PC-3 (cell line): ENCODE measurements at places on chromosomes 11 and 22.

DNA sequence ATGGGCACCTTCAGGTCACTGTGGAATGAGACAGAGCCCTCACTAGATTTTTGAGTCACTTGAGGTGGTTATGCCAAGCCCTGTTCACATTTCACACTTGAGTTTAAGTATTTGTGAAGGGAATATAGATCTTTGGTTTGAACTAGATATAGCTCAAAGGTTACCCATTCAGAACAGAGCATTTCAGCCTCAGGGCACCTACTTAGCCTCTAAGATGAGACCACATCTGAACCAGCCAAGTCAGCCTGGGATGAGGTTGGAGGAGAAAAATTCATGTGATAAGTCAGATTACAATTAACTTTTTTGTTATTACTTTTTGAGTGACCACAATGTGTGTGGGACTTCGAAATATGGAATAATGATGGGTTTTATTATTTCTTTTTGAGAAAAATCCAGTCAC lies 127.8 kb downstream of the TEAD1 start:
- peak; percentile 38 for DNase-seq

DNA sequence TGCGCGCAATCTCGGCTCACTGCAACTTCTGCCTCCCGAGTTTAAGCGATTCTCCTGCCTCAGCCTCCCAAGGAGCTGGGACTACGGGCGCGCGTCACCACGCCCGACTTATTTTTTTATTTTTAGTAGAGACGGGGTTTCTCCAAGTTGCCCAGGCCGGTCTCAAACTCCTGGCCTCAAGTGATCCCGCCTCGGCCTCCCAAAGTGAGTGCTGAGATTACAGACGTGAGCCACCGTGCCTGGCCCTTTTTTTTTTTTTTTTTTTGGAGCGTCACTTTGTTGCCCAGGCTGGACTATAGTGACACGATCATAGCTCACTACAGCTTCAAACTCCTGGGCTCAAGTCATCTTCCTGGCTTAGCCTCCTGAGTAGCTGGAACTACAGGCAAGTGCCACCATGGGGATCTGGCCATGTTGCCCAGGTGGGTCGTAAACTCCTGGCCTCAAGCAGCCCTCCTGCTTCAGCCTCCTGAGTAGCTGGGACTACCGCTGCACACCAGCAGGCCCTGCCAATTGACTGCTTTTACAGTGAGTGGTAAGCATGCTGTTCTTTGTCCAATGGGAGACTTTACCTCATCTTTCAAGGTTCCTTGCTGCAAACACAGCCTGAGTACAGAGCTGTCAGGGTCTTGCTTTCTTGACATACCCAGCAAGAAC lies 600 bp upstream of the CENPM start:
- DNase-seq: no peak

- no peak for DNase-seq
Observed at GRCh38 chr11:108494182-108494581, 4.0 kb downstream of the POGLUT3 start.

GRCh38 chr11:100776212-100776896 lies 89.3 kb downstream of the ARHGAP42 start:
- peak; percentile 98 for DNase-seq

GRCh38 chr11:72202571-72202970 lies 10.6 kb downstream of the FOLR1 start:
- no peak for DNase-seq
